Glomerular endothelial cell (primary cell): ENCODE measurements at places on chromosomes 5 and 9. TPM values are rescaled to one million over a fixed set of nuclear protein-coding genes. Genes with fewer than 3 reads are reported as not detected.

The UGT3A2 gene
- total RNA-seq = not detected in 2 replicates

The ANKRD34B gene
- 0.05 and 0.06 TPM in 2 replicates for total RNA-seq

GRCh38 chr5:74146796-74147195 lies 493.7 kb downstream of the ENC1 start:
- DNase-seq = no peak

DNA sequence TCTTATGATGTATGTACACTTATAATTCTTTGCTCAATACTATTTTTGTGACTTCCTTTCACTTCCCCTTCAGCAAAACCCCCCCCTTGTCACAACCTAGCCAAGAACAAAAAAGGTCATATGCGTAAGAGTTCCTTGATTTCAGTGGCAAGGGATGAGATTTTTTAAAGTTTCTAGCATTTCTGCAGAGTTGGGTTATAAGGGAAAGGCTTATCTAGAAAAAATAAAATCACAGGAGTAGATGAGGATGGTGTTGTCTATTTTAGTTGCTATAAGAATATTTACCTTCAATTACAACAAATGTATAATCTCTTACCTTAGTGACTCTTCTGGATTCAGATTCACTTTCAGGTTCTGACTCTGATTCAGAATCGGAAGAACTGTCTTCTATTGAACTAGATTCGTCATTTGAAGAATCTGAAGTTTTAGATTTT lies 184.6 kb downstream of the AP3B1 start:
- DNase-seq = no peak

DNA sequence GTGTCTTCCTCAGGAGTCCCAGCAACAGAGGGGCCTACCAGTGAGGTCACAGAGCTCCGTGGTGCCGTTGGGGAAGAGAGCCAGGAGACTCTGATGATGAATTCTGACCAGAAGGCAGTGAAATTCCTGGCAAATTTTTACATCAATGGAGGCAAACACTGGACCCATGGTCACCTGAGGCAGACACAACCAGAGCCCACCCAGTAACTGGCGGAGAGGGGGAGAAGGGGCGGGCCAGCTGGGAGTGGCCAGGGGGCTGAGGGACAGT lies at the start of gene STPG3:
STPG3 (plus strand) TSS at position 93 of the 268 bp plus-strand sequence; CDS start at position 94, 1 bp downstream.
- DNase-seq = no peak

- DNase-seq = no peak
These were observed 27.4 kb downstream of the ERMP1 start for GRCh38 chr9:5805478-5805877.
